Colonic mucosa (tissue), 4 donors: ENCODE measurements at places on chromosomes 5 and 9. TPM values are rescaled to one million over a fixed set of nuclear protein-coding genes. Genes with fewer than 3 reads are reported as not detected.

WWC1 gene
- total RNA-seq: 33.3 TPM

- H3K4me1 ChIP-seq: no peaks in the 10 kb centered on the region
- H3K4me3 ChIP-seq: no peak overlapping the region
- DNase-seq: no peak
- no peaks in the 10 kb centered on the region for H3K36me3 ChIP-seq
- no peaks in the 10 kb centered on the region for H3K27me3 ChIP-seq
- H3K27ac ChIP-seq: no peak overlapping the region
Observed at GRCh38 chr9:71268871-71269635, 147.6 kb upstream of the TRPM3 start.

GRCh38 chr5:175589714-175590113, 68.2 kb upstream of the HRH2 start:
- DNase-seq: no peak
- H3K4me1 ChIP-seq: no peaks in the 10 kb centered on the region
- no peaks in the 10 kb centered on the region for H3K27me3 ChIP-seq
- H3K27ac ChIP-seq: no peak overlapping the region
- H3K4me3 ChIP-seq: no peak overlapping the region

DNA sequence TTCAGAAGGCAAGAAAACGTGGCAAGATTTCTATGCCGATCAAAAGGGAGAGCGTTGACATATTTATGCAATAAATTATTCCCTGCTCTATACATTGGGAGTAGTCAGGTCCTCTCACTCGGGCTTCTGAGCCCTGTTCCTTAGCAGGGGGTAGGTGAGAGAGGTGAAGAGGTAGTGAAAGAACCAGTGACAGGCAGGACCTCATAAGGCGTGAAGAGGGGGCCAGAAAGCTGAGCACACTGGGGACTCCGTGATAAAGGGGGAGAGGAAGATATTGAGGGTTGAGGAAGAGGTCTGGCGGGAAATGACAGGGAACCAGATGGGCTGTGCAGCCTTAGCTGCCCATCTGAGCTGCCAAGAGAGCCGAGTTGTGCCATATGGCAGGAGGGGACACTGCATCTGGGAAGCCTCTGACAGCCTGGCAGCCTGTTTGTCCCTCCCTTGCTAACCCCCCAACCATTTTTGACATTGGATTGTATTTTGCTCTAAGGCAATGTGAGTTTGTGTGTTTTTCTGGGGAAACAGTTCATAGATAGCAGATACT, 782 bp upstream of the CDC20B start:
- peaks cover 42% of the 10 kb centered on the region for H3K27me3 ChIP-seq
- no peak for DNase-seq
- no peaks in the 10 kb centered on the region for H3K36me3 ChIP-seq
- peaks cover 10% of the 10 kb centered on the region for H3K4me1 ChIP-seq
- no peak overlapping the region for H3K27ac ChIP-seq

IL31RA gene
- total RNA-seq: not detected
